ENCODE measurements at places on chromosomes 1 and 21. TPM values are rescaled to one million over a fixed set of nuclear protein-coding genes. Genes with fewer than 3 reads are reported as not detected.

DNA sequence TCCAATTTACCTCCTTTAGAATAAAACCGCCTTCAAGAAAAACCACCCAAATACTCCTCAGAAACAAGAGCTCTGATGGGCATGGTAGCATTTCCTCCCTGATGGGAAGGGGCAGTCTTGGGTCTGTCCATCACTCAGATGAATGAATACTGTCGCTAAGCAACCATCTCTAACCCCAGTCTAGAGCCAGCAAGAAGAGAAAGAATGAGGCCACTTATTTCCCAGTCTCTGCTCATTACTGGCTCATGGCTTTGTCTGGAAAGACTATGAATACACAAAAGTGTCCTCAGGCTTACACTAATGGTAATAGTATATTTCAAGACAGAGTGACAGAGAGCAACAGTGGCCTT lies 51.0 kb upstream of the F3 start:
- no peaks in the 10 kb centered on the region for H3K36me3 ChIP-seq
- peak; percentile 42 for DNase-seq
- H3K4me1 ChIP-seq, result no peaks in the 10 kb centered on the region
- H3K27me3 ChIP-seq, result no peaks in the 10 kb centered on the region
- H3K27ac ChIP-seq, result peak overlapping the region; percentile 90

GRCh38 chr1:157819896-157820295 lies at the start of gene FCRL1:
TSS of gene FCRL1 (minus strand) at chr1:157820120. CDS start at chr1:157820037, 83 bp downstream.
- no peak within 1 kb of the TSS for H3K4me3 ChIP-seq
- no peaks in the 10 kb centered on the region for H3K36me3 ChIP-seq
- no peak within 1 kb of the TSS for H3K27ac ChIP-seq
- H3K4me1 ChIP-seq, result no peaks in the 10 kb centered on the region

DNA sequence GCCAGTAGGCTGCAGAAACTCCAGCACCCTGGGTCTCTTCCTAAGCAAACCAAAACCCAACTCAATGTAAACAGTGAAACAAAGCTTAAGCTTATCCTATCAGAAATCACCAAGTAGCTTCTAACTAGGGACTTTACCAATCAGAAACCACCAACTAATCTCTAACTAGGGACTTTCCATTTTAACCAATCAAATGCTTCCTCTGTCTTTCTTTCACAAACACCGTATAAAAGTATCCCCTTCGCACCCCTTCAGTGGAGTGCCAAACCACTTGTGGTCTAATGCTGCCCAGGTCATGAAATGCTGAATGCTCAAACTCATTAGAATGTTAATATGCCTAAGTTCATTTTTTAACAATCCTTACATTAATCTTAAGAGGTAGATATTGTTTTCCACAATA lies 250.5 kb upstream of the DUSP10 start:
- no peaks in the 10 kb centered on the region for H3K36me3 ChIP-seq
- DNase-seq, result no peak
- no peak overlapping the region for H3K27ac ChIP-seq
- H3K4me1 ChIP-seq, result no peaks in the 10 kb centered on the region

DNA sequence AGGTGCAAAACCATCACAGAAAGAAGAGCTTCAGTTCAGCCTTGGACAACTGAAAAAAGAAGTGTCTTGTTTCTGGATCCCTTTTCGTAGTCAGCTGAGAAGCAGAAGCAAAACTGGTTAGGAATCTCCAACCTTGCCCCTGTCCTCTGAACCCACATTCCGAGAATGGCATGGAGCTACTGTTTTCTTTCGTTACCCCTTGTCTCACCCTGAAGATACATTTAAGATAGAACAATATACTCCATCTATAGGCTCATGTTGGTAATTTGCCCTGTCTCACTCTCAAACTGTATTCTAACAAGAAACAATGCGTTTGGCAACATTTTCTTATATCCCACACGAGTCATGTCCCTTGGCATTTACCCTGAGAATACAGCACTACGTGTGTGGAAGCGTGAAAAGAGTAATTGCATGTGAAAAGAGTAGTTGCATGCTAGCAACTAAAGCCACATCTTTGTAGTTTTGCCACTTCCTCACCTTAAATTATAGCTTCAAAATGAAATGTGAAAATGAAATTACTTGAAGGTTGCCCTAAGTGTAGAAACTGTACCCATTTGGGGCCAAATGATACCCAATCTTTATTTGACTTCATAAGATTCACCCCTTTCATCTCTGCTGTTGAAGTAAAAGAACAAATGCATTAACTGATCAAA lies 5.3 kb downstream of the SLAMF7 start:
- no peaks in the 10 kb centered on the region for H3K4me1 ChIP-seq
- H3K27ac ChIP-seq, result no peak overlapping the region
- H3K4me3 ChIP-seq, result no peak overlapping the region
- H3K27me3 ChIP-seq, result no peaks in the 10 kb centered on the region
- H3K36me3 ChIP-seq, result no peaks in the 10 kb centered on the region

The ALPL gene
- 106 TPM for total RNA-seq

GRCh38 chr1:226883630-226884029 lies 13.2 kb downstream of the PSEN2 start:
- no peak for DNase-seq
- H3K27me3 ChIP-seq, result no peaks in the 10 kb centered on the region
- H3K4me1 ChIP-seq, result peaks cover 11% of the 10 kb centered on the region
- no peak overlapping the region for H3K4me3 ChIP-seq
- peaks cover 47% of the 10 kb centered on the region for H3K36me3 ChIP-seq
- no peak overlapping the region for H3K27ac ChIP-seq

DNA sequence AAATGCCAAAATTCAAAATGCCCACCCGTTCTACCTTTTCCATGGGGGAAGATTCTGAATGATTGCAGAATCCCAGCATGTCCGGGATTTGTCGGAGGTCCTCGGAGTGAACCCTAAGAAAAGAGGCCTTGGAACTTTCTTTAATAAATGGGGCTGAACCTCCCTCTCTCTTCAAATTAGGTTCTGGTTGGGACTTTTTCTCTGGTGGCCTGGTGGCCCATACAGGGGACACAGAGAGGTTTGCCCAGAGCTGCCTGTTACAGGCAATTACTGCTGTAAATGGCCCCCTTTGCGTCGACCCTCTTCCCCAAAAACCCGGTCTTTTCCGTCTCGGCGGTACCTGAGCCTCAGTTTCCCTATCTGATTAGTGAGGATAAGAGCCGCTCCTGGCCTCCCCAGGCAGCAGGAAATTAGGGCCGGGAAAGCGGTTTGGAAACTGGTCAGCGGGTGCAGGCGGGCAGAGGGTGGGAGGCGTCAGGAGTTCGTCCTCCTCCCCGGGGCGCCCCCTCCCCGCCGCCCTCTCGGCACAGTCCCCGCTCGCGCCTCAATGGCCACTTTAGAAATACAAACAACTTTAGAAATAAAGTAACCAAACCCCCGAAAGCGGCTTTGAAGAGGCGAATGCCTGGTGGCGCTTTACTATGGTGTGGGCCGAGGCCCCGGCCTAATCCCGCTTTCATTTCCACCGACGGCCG lies 15.6 kb downstream of the PAX7 start:
- H3K4me1 ChIP-seq, result peaks cover 7% of the 10 kb centered on the region
- H3K36me3 ChIP-seq, result no peaks in the 10 kb centered on the region
- H3K27me3 ChIP-seq, result peaks cover 92% of the 10 kb centered on the region

DNA sequence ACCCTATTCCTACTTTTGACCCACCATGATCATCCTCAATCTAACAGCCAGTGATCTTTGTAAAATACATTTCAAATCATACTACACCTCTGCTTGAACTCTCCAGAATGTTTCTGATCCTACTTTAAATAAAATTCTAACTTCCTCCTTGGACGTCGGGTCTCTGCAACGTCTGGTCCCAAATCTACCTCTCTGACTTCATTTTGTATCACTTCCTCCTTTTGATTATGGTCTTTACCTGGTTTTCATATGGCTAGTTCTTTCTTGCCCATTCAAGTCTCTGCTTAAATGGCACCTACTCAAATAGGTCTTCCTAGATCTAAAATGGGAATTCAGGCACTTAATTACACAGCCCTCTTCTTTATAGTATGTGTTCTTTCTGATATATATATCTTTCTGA lies 18.2 kb downstream of the PLPPR4 start:
- H3K27ac ChIP-seq, result no peak overlapping the region
- H3K27me3 ChIP-seq, result no peaks in the 10 kb centered on the region
- DNase-seq, result no peak
- H3K4me3 ChIP-seq, result no peak overlapping the region
- H3K4me1 ChIP-seq, result no peaks in the 10 kb centered on the region

The PAQR6 gene
- total RNA-seq, result 12.2 TPM

GRCh38 chr1:30535595-30536325 lies 187.6 kb downstream of the MATN1 start:
- no peaks in the 10 kb centered on the region for H3K36me3 ChIP-seq
- no peaks in the 10 kb centered on the region for H3K4me1 ChIP-seq
- no peaks in the 10 kb centered on the region for H3K27me3 ChIP-seq
- no peak overlapping the region for H3K4me3 ChIP-seq
- peak; percentile 13 for DNase-seq

- H3K27ac ChIP-seq, result no peak overlapping the region
- peaks cover 7% of the 10 kb centered on the region for H3K36me3 ChIP-seq
- H3K27me3 ChIP-seq, result no peaks in the 10 kb centered on the region
- no peaks in the 10 kb centered on the region for H3K4me1 ChIP-seq
- no peak overlapping the region for H3K4me3 ChIP-seq
These were observed 124.3 kb downstream of the RERE start for GRCh38 chr1:8693107-8693506.

- peaks cover 4% of the 10 kb centered on the region for H3K4me1 ChIP-seq
- H3K27ac ChIP-seq, result no peak overlapping the region
- peaks cover 23% of the 10 kb centered on the region for H3K27me3 ChIP-seq
- DNase-seq, result no peak
- H3K4me3 ChIP-seq, result no peak overlapping the region
- no peaks in the 10 kb centered on the region for H3K36me3 ChIP-seq
These were observed 481.7 kb upstream of the RUNX1 start for GRCh38 chr21:35530766-35531165.

The DPM3 gene
- 53.5 TPM for total RNA-seq

DNA sequence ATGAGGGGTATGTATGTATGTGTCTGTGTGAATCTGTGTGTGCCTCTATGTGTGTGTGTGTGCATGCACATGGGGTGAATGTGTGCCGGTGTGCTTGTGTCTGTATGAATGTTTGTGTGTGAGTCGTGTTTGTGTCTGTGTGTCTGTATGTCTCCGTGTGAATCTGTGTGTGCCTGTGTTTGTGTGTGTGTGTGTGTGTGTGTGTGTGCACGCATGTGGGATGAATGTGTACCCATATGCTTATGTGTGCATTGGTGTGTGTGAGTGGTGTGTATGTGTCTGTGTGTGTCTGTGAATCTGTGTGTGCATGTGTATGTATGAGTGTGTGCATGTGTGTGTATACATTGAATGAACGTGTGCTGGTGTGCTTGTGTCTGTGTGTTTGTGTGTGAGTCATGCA lies 88.9 kb downstream of the MATN1 start:
- DNase-seq, result peak; percentile 12
- no peaks in the 10 kb centered on the region for H3K27me3 ChIP-seq
- H3K27ac ChIP-seq, result no peak overlapping the region
- H3K4me3 ChIP-seq, result no peak overlapping the region
- peaks cover 4% of the 10 kb centered on the region for H3K4me1 ChIP-seq

DNA sequence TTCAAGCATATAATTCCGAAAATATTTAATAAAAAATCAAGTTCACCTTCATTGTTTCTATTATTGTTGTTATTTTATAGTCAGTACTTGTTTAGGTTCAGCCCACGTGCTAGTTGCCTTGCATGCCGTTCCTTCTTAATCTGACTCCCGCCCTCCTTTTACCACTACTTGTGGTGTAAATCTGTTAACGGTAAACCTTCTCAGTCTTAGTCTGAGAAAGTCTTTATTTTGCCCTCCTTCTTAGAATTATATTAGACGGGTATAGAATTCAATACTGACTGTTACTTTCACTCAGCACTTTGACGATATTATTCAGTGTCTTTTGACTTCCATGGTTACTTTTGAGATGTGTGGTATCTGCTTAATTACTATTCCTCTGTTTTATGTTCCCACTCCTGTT lies 104.8 kb downstream of the RGL1 start:
- no peak overlapping the region for H3K27ac ChIP-seq
- DNase-seq, result no peak
- H3K4me3 ChIP-seq, result no peak overlapping the region

DNA sequence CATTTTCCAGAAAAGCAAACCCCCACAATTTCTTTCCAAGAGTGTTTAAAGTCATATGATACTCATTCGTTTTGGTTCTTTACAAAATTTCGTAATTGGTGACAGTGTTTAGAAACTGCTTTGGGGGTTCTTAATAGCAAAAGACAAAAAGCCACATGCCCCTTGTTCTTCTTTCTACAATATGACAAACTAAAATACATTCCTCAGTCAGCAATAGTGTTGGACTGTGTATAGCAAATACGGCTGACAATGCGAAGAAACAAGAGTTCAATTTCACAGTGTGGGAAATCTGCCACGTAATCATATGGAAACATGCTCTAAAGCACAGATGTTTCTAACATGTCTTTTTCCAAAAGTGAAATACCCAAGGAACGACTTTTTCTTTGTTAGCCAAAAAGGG lies 7.6 kb upstream of the IFNAR1 start:
- no peaks in the 10 kb centered on the region for H3K27me3 ChIP-seq
- H3K4me1 ChIP-seq, result no peaks in the 10 kb centered on the region
- DNase-seq, result no peak
- no peak overlapping the region for H3K27ac ChIP-seq
- no peak overlapping the region for H3K4me3 ChIP-seq

DNA sequence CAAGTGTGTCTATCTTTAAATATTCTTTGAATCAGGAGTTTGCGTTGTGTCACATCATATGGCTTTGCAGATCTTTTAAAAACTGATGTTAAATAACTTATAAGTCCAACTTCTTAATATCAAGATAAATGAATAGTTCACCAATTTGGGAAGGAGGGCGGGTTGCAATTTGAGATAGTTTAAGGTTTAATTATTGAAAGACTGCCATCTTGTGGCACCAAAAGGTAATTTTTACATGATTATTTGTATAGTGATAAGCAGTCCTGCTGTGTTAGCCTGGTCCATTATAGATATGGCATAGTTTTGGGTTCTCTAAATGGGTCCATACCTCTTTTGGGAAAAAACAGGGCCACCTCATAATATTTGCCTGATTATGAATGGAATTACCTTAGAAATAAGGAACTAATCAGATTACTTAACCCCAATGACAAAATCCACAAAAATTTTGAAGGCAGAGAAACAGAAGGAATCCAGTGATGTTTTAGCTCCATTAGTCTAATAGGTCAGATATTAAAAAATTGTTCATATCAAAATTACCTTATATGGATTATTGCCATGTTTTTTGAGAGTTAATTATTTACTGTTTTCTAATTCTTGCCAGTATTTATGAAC lies 64.3 kb downstream of the PRKAA2 start:
- no peaks in the 10 kb centered on the region for H3K27me3 ChIP-seq
- H3K4me1 ChIP-seq, result no peaks in the 10 kb centered on the region
- no peak overlapping the region for H3K27ac ChIP-seq
- H3K4me3 ChIP-seq, result no peak overlapping the region
- H3K36me3 ChIP-seq, result peaks cover 6% of the 10 kb centered on the region

The SLC6A9 gene
- 5.7 TPM for total RNA-seq

DNA sequence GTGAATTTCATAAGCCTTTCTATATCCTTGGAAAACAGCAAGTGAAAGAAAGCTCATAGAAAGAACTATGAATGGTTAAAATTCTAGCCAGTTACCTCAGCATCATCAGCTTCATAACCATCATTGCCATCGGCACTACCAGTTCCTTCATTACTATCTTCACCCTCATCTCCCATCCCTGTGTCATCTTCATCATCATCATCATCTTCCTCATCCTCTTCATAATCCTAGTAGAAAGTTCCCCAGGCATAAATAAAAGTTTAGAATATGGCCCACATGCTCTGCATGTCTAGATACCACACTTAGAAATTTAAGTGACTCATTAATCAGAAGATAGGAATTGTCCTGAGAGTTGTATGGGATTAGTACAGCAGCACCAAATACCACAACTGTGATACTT lies 49.0 kb downstream of the TPR start:
- H3K4me3 ChIP-seq, result no peak overlapping the region
- H3K4me1 ChIP-seq, result no peaks in the 10 kb centered on the region
- H3K27me3 ChIP-seq, result no peaks in the 10 kb centered on the region

GRCh38 chr1:219385787-219386427 lies 212.2 kb downstream of the LYPLAL1 start:
- no peaks in the 10 kb centered on the region for H3K27me3 ChIP-seq
- H3K36me3 ChIP-seq, result no peaks in the 10 kb centered on the region
- no peak overlapping the region for H3K4me3 ChIP-seq
- peak; percentile 89 for DNase-seq
- peaks cover 7% of the 10 kb centered on the region for H3K4me1 ChIP-seq

Data from endodermal cell (in vitro differentiated cells).